ENCODE measurements at places on chromosomes 3 and 15. TPM values are rescaled to one million over a fixed set of nuclear protein-coding genes. Genes with fewer than 3 reads are reported as not detected.
A peak's percentile ranks its signal among the peaks of the same experiment; 100 is the strongest.

Gene PLSCR5
- total RNA-seq, result not detected

Gene CCR3
- not detected for total RNA-seq

Gene NEIL1
- total RNA-seq, result 22.0 TPM

- peaks cover 4% of the 10 kb centered on the region for H3K27me3 ChIP-seq
- H3K4me3 ChIP-seq, result peak overlapping the region; percentile 49
- H3K4me1 ChIP-seq, result peaks cover 40% of the 10 kb centered on the region
- peaks cover 1% of the 10 kb centered on the region for H3K36me3 ChIP-seq
These were observed 3.0 kb upstream of the TLE3 start for GRCh38 chr15:70100474-70101341.

GRCh38 chr3:114550165-114550564 lies 256.3 kb downstream of the TIGIT start:
- no peak for DNase-seq
- H3K27ac ChIP-seq, result no peak overlapping the region
- no peaks in the 10 kb centered on the region for H3K27me3 ChIP-seq
- H3K4me3 ChIP-seq, result no peak overlapping the region
- no peaks in the 10 kb centered on the region for H3K36me3 ChIP-seq

GRCh38 chr3:50314816-50315215 lies 7.7 kb downstream of the HYAL2 start:
- no peak overlapping the region for H3K27ac ChIP-seq
- H3K36me3 ChIP-seq, result peaks cover 8% of the 10 kb centered on the region
- DNase-seq, result no peak
- peaks cover 29% of the 10 kb centered on the region for H3K4me1 ChIP-seq

GRCh38 chr3:110069761-110070160 lies 732.4 kb upstream of the DPPA4 start:
- no peak overlapping the region for H3K27ac ChIP-seq
- H3K36me3 ChIP-seq, result peaks cover 2% of the 10 kb centered on the region
- no peaks in the 10 kb centered on the region for H3K27me3 ChIP-seq
- H3K4me1 ChIP-seq, result peaks cover 21% of the 10 kb centered on the region
- DNase-seq, result no peak

- H3K27ac ChIP-seq, result no peak overlapping the region
- H3K36me3 ChIP-seq, result peaks cover 3% of the 10 kb centered on the region
- H3K27me3 ChIP-seq, result no peaks in the 10 kb centered on the region
- DNase-seq, result no peak
These were observed 75.5 kb downstream of the ZBTB20 start for GRCh38 chr3:115071601-115072000.

DNA sequence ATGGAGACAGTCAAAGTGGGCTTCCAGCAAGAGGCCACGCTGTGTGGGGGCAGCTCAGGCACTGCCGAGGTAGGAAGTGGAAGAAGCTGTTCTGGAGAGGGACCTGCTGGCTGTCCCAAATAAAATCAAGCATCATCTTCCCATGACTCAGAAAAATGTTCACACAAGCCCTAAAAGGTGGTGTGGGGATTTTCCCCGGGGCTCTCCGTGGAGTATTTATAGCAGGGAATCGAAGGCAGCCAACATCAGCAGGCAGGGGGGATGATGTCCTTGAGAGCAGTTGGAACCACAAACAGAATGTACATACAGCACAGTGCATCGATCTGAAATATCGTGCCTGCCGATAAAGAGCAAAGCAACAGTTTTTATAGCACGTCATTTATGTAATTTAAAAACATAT lies 27.6 kb downstream of the PRR23E start:
- H3K27ac ChIP-seq, result no peak overlapping the region
- H3K4me3 ChIP-seq, result no peak overlapping the region
- no peak for DNase-seq

- H3K27me3 ChIP-seq, result peaks cover 11% of the 10 kb centered on the region
- H3K4me3 ChIP-seq, result no peak overlapping the region
- H3K27ac ChIP-seq, result no peak overlapping the region
- peak; percentile 54 for DNase-seq
These were observed 15.1 kb downstream of the GRIP2 start for GRCh38 chr3:14524920-14525660.

DNA sequence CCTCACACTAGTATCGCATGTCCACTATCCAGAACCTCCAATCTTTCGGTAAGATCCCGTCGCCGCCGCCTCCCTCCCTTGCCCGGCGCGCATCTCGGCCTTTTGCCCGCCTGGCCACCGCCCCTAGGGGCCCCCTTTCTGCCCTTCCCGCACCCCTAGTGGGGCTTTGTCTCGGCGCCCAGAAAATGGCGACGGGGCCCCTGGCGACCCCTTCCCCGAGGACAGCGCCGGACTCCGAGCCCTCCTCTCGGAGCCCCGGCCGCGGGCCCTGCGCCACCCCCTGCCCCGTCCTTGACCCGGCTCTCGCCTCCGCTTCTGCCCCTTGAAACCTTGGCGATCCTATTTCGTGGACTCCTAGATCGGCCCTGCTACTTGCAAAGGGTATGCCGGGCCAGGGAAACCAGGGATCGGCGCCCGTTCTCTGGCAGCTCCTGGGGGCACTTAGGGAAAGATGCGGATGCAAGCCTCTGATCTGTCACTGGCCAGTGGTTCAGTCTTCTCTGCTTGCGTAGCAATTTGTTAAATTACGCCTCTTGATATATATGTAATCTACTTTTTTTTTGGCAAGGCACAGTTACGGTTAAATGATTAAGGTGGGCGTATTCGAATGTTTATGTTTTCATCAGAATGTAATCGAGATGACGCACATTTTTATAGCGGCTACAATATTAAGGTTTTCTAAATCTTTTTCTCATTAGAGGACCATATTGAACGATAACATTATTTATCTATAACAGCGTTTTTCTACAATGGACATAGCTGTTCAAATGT lies 603 bp downstream of the EIF1B start:
- peaks cover 18% of the 10 kb centered on the region for H3K36me3 ChIP-seq
- no peaks in the 10 kb centered on the region for H3K27me3 ChIP-seq
- H3K4me1 ChIP-seq, result peaks cover 30% of the 10 kb centered on the region
- no peak for DNase-seq
- peak overlapping the region; percentile 100 for H3K27ac ChIP-seq
